ENCODE measurements at places on chromosomes 13 and 19.

- no peak for DNase-seq
Observed at GRCh38 chr13:44768239-44768638, 192.1 kb upstream of the TSC22D1 start.

DNA sequence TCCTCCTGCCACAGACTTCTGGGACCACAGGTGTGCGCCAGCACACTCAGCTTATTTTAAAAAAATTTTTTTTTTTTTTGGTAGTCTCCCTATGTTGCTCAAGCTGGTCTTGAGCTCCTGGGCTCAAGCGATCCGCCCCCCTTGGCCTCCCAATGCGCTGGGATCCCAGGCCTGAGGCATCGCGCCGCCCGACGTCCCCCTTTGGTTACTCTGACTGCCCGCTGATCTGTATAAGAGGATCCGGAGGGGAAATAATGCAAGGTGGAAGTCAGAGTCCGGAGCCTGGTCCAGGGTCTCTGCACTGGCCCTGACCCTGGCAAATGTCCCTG is 486 bp upstream of the ZNF805 start:
- DNase-seq, result no peak

DNA sequence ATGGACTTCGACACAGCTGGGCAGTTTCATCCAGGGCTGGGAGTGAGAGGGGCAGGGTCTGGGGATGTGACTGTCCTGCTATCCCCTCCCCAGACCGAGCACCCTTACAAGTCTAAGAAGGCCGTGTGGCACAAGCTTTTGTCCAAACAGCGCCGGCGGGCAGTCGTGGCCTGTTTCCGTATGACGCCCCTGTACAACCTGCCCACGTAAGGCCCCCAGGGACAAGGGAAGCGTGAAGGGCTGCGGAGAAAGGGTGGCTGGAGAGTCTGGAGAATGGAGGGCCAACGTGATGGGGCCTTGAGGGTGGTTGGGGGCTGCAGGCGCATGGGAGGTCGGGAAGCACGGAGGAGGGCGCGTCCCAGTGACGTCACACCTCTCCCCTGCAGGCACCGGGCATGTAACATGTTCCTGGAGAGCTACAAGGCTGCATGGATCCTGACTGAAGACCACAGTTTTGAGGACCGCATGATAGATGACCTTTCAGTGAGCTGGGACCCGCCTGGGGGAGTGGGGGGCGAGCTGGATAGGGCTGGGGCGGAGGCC is 89.5 kb downstream of the MAP4K1 start:
- no peak for DNase-seq

- peak; percentile 74 for DNase-seq
Observed at GRCh38 chr19:38224014-38224862, at the start of gene DPF1. Gene DPF1, minus strand, starts transcription at chr19:38224222. Its CDS starts 80 bp downstream, at chr19:38224142.
